ENCODE measurements at places on chromosomes 3 and 15.

DNA sequence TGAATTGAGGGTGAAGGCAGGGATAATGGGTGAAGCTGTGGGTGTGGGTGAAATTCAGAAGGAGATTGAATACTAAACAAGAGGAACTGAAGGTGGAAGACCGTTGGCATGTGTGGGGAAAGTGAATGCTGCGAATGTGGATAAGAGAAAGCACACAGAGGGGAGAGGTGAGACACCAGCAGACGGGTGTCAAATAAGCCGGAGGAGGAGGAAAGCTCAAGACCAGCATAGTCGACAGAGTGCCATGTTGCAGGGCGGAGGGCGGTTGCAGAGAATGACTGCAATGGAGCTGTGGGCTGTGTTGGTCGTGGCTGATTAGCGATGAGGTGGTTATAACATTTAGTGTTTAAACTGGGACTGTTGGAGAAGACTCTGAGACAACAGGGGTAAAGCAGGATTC lies 16.4 kb upstream of the HCN4 start:
- DNase-seq: no peak

- peak; percentile 45 for DNase-seq
These were observed 1242.5 kb upstream of the GBE1 start for GRCh38 chr3:83003917-83004316.

DNA sequence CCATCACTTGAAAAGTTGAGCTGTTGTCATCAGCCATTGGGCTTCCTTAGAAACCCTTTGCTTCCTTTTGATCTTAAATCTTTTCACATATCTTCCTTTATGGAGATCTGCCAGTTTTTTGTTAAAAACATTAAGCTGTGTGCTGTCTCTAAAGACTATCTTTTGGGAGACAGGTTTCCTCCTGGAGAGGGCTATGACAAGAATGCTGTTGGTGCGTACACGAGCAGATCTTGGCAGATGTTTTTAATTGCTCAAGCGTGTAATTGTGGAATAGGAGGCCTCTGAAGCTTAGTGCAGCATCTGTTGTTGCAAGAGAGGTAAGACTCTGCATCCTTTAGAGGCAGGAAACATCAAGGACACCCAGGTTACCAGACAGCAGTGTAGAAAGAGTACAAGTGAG lies 56.8 kb downstream of the PHLDB2 start:
- DNase-seq: no peak

DNA sequence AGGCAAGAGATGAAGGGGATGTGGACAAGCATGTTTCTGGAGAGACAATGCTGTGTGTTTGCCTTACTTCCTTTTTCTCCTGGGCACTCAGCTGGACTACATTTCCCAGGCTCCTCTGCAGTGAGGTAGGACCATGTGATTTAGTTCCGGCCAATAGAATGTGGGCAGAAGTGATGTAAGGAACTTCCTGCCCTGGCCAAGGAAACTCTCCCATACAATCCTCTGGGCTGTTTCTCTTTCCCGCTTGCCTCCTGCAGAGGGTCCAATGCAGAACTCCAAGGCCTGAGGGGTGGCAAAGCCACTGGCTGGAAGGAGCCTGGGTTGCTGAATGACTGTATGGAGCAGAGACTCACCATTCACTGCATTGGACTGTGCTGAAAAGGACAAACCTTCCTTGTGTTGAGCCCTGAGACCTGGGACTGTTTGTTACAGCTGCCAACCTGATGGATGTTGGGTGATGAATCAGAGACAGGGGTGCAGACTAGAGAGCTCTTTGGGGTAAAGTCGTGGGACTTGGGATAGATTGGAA lies 82.7 kb upstream of the SLC6A6 start:
- DNase-seq: no peak

- DNase-seq: no peak
These were observed 41.9 kb downstream of the AMOTL2 start for GRCh38 chr3:134332344-134332743.

DNA sequence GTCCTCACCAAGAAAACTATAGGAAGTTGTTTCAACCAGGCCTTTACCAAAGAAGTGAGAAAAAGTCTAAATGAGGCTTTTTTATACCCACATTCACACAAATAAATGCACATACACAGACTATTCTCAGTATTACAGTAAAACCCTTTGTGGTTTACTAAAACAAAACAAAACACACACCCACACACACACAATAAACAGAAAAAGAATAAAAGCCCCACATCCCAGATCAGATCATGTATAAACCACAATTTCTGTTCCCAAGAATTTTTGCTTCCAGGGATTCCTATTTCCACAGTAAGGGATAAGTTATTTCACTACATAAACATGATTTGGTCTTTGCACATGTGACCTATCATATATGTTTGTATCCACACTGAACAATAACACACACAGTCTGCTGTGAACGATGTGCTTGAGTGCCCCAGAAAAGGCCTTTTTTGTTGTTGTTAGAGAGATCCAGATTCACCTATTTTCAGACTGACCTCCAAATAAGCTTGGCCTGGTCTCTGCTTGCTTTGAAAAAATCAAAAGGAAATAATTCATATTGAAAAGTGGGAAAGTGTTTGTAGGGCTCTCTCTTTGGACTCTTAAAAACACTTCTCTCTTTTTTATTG lies 283.4 kb upstream of the ATP11B start:
- no peak for DNase-seq

DNA sequence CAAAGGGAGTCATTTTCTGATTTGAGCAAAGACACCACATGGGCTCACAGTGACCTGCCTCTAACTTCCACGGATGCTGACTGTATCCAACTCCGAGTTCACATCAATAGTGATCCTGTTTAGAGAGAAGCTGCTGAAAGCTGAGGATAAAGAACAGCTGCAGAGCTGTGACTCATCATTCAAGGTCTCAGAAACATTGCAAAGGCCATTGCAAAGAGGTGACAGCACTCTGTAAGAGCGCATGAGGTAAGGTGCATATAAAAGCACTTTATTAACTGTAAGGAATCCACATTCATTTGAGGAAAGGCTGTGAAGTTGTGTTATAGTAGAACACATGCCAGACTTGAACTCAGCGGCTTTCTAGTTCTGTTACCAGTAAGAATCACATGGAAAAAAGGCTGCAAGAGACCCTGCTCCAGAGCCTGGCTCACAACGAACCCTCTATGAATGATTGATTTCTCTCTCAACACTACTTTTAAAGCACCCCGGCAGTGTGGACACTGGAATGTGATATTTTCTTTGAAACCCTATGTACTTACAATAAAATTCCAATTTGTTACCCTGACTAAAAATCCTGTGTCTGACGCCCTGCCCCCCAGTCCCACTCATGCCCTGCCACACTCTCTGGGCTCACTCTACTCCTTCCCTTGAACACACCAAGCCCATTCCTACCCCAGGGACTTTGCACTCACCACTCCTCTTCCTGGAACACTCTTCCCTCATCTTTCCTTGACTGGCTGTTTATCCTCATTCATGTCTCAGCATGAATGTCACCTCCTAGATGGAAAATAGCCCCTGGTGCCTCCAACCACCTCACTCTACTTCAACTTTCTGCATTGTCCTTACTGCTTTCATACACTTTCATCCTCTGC lies 111.2 kb downstream of the LSM3 start:
- no peak for DNase-seq

- DNase-seq: no peak
These were observed 495 bp downstream of the CDC25A start for GRCh38 chr3:48187579-48188265.

DNA sequence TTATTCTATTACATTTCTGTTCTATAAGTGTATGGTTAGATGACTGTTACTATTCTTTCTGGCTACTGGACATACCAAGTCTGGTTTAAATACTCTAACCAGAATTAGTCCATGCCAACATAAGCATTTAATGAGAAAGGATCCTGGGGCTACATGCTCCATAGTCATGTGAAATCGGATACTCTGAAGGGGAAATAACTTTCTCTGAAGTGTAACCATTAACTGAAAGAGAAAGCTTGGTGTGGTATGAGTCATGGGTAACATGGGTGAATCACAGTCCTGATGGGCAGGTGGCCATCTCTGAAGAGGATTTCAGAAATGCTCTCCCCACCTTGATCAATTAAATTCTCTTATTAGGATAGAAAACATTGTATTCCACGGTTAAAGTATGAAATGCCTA lies 69.4 kb downstream of the FHIT start:
- no peak for DNase-seq

- no peak for DNase-seq
These were observed 69.0 kb upstream of the SAMMSON start for GRCh38 chr3:69930564-69930963.

GRCh38 chr15:66830358-66830757 lies 128.3 kb downstream of the SMAD6 start:
- no peak for DNase-seq

DNA sequence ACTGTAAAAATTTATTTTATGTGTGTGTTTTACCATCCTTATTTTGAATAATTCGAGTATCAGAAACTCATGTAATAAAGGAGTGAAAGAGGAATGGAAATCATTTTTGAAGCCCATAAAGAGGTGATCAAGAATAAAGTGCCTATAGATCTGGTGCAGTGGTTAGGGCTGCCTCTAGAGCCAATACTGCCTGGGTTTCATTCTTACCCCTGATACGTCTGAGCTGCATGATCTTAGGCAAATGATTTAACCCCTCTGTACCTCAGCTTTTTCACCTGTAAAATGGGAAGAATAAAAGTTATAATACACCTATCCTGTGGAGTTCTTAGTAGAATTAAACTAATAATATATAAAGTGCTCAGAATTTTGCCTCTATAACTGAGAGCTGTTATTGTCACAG lies 30.4 kb downstream of the EFHB start:
- DNase-seq: no peak

- DNase-seq: no peak
These were observed 3.6 kb downstream of the ZNF385D start for GRCh38 chr3:21747376-21747775.

DNA sequence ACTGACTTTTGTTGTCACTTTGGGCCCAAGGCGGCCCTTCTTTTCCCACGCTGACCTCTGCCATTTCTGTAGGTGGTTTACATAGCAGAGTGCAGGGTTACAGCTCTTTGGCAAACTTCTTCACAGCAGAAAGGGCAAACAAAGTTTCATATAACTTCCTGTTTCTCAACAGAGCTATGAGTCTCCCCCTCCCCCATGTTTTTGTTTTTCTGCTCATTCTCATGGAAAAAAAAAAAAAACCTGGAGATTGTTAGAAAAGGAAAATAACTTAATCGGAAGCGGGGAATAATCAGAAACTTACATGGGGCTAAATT lies 342.0 kb upstream of the NR2F2 start:
- DNase-seq: no peak

DNA sequence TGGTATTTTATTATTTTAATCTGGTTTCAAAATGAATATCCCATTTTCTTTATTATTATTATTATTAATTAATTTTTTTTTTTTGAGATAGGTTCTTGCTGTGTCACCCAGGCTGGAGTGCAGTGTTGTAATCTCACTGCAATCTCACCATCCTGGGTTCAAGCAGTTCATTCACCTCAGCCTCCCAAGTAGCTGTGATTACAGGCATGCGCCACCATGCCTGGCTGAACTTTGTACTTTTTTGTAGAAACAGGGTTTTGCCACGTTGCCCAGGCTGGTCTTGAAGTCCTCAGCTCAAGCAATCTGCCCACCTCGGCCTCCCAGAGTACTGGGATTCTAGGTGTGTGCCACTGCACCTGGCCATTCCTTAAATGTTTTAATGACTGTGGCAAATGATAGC lies 28.6 kb downstream of the DAG1 start:
- no peak for DNase-seq

GRCh38 chr3:146425341-146425740 lies 44.0 kb downstream of the PLSCR2 start:
- DNase-seq: no peak

DNA sequence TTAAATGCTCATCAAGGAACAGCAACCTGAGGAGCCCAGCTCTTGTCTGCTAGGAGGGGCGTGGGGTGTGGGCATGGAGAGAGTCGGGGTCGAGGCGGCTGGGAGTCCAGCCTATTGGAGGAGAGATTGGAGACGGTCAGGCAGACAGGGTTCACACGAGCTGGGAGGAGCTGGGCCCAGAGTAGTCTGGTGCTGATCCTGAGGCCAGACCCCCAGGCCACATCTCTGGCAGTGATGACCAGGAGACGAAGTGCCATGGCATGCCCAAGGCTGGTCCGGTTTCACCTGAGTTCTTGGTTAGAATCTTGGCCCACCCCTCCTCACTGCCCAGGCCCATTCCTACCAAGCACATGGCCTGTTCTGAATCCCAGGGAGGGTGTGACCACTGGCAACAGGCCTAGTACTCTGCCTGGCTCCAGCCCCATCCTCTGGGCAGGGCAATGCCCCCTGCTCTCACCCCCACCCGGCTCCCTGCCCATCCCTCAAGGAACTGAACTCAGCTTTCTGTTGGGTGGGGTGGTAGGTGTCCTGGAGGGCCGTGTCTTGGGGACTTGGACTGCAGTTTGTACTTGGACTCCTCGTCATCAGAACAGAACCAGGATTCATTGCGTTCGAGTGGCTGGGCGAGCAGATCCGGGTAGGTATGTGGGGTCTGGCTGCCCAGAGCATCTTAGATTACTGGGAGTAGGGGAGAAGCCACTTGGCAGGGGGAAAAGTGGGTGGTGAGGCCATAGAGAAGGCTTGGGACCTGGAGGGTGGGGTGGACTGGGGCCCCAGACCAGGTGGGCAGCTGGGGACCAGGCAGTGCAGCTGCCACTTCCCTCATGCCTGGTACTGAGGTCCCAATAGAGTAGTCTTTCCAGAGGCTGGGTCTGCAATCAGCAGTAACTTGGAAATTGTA lies 20.8 kb downstream of the SLC28A1 start:
- no peak for DNase-seq

- no peak for DNase-seq
These were observed at the start of gene TM4SF18 for GRCh38 chr3:149333176-149333859. Gene TM4SF18, minus strand, starts transcription at chr3:149333636. Its CDS starts 254 bp downstream, at chr3:149333382.

- DNase-seq: no peak
These were observed 92.1 kb downstream of the DUT start for GRCh38 chr15:48423342-48423741.

DNA sequence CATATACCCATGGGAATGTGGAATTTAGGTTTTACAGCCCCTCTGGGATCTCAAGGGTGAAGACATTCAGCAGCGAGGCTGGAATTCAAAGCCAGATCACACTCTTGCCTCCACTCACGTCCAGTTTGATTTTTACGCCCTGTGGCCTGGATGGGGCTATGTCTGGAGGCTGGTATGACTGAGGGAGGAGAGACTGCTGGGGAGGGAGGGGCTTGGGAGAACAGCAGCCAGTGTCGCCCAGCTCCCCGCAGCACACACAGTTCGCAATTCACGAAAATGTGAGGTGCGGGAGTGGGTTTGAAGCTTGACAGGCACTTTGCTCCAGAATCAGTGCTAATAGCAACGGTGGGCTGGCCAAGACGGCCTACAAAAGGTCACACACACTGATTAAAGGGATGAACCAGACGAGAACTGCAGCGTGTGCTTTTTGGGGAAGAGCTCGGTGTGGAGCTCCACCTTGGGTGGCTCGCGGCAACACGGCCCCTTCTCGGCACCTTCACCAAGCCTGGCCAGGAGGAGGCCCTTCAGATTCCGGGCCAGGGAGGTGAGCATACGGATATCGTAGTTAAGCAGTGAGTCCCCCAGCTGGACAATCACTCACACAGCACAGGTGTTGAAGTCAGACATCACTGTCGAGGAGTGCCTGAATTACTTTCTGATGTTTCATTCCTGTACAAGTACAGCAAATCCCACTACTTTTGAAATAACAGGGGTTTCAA lies 16.4 kb downstream of the EHD4 start:
- no peak for DNase-seq

- DNase-seq: no peak
These were observed 551.3 kb downstream of the AGBL1 start for GRCh38 chr15:86630946-86631345.

GRCh38 chr3:69385723-69386555 lies at the start of gene FRMD4B:
Gene FRMD4B, minus strand, starts transcription at chr3:69386088. Its CDS starts 99 bp downstream, at chr3:69385989.
- DNase-seq: no peak
